PC-3 (cell line): ENCODE measurements at places on chromosomes 16 and 17.
A peak's percentile ranks its signal among the peaks of the same experiment; 100 is the strongest.

GRCh38 chr16:55454861-55455260 is 24.1 kb upstream of the MMP2 start:
- no peak for DNase-seq

- no peak for DNase-seq
Observed at GRCh38 chr17:49610883-49611584, 35.4 kb downstream of the NXPH3 start.

DNA sequence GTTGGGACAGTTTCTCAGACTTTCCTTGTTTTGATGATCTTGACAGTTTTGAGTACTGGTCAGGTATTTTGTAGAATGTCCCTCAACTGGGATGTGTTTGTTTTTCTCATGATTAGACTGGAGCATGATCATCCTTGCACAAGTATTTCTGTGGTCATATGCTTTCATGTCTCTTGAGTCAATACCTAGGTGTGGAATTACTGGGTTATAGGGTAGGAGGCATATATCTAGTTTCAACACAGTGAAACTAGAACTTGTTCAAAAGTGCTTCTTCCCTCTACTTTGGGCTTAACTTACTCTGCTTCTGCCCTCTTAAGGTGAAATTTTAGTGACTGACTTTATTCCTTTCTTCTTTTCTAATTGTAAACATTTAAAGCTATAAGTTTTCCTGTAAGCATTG is 30.1 kb downstream of the IKZF3 start:
- no peak for DNase-seq

GRCh38 chr16:47037396-47037745 is 63.9 kb upstream of the DNAJA2 start:
- no peak for DNase-seq

GRCh38 chr17:47866941-47867340 is 16.0 kb upstream of the SP6 start:
- DNase-seq = no peak

DNA sequence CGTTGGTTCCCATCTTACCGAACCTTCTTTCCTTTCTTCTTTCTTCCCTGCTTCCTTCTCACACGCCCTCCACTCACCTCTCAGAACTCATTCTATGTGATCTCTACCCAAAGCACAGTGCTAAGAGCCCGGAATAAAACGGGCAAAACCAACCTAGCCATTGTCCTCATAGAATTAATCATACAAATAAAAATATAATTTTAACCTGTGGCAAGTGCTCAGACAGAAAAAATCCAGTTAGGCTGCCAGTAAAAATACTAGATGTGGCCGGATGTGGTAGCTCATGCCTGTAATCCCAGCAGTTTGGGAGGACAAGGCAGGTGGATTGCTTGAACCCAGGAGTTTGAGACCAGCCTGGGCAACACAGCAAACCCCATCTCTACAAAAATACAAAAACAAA is 27.0 kb downstream of the BMERB1 start:
- DNase-seq = peak; percentile 65

- no peak for DNase-seq
Observed at GRCh38 chr16:17244872-17245551, 225.7 kb downstream of the XYLT1 start.

GRCh38 chr16:50596762-50597450 is 48.7 kb downstream of the NKD1 start:
- DNase-seq = no peak

GRCh38 chr17:38625482-38625881 is 19.7 kb upstream of the SRCIN1 start:
- no peak for DNase-seq

GRCh38 chr16:18803569-18804462 is 2.5 kb upstream of the ARL6IP1 start:
- DNase-seq = peak; percentile 9

GRCh38 chr17:17343896-17344506 is 40.8 kb downstream of the NT5M start:
- DNase-seq = no peak

DNA sequence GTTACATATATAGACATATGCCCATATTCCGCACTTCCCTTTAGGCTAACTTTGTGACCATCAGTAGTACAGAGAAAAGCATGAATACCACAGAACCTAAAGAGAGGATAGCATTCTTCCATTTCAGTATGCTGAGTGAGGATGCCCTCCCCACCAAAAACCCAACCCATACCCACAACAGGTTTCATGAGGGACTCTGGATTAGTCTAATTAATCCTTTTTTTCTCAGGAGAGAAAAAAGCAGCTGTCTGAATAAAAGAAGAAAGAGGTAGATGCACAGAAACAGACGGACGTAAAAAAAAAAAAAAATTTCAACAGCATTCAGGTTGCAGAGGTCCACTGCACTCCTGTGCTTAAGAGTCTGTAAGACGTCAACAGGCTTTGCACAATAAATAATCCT is 6.7 kb downstream of the MMD start:
- DNase-seq = no peak

- no peak for DNase-seq
Observed at GRCh38 chr16:89112377-89113151, 18.9 kb downstream of the ACSF3 start.

GRCh38 chr16:88459366-88460073 is 6.4 kb downstream of the ZFPM1 start:
- DNase-seq = no peak

GRCh38 chr17:4772235-4772613 is 538 bp downstream of the TM4SF5 start:
- no peak for DNase-seq

DNA sequence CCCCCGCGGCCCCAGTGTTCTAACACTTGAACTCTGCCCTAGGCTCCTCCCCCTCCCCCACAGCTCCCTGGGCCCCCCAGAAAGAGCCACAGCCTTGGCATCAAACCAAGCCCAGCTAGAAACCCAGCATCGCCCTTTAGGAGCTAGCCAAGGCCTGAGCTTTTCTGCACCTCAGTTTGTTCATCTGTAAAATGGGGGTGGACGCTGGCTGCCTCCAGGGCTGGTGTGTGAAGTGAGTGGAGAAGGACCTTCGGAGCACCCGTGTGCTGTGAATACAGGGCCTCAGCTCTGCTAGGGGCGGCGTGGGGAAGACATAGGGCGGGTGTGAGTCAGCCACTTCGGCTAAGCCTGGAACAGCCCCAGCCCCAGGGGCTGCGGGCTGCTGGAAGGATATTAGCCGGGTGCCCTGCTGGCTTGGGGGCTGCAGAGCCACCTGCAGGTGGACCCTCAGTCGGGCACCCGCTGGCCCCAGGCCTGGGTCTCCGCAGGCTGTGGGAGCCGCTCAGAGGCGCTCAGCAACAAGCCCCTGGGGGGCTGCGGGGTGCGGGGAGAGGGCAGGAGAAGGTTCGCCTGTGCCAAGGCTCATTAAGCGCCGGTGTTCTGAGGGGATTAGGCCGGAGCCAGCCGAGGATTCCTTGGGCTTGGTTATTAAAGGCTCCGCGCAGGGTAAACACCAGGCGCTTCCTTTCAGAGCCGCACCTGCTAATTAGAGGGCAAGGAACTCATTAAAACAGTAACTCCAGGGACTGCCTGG is 217.0 kb upstream of the CIBAR2 start:
- no peak for DNase-seq

DNA sequence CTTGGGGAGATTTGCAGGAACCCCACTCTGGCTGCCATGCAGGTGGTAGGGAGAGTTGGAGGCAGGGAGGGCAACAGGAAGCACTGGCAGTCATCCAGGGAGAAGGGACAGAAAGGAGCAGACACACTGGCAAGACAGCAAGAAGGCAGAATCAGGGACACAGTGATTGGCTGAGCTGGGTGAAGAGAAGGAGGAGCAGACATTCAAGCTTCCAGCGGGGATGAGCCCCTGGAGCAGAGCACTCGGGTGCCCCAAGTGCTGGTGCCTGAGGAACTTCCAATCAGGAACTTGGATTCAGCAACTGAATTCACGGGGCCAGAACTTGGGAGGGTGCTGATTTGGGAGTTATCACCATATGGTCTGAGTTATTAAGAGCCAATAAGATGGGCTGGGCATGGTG is 6.3 kb upstream of the ITGA3 start:
- DNase-seq = no peak

GRCh38 chr16:180681-181564 is 664 bp downstream of the HBQ1 start:
- DNase-seq = no peak

DNA sequence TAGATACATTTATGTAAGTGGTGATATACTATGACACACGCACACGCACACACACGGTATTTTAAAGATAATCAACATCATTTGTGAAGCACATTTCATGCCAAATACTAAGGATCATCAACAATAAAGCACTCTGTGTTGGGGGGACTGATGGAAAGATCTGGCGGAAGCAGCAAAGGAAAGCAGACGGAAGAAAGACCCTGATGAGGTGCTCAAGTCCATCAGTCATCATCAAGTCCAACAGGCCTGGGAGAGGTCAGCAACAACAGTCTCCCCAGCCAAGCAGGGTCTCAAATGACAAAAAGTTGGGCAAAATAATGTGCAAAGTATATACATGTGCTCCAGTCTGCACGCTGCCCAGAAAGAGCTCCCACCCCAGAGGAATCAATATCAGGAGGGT is 55.5 kb downstream of the HIC1 start:
- DNase-seq = no peak

GRCh38 chr16:64481497-64481896 is 640.4 kb downstream of the CDH11 start:
- DNase-seq = no peak

DNA sequence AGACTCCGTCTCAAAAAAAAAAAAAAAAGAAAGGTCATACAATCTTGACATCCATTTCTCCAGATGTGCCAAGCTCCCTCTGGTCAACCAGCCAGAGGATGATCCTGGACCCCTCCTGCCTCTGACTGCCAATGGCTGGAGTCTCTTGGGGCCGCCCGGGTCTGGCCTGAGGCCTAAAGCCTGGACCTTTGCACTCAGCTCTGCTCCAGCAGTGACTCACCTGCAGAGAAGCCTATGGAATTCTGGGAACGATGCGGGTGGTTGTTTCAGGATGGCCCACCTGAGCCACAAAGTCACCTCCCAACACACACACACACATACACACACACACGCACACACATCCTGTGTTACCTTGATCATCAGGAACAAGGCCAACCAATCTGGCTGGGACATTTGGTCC is 64.0 kb upstream of the DNAH17 start:
- DNase-seq = no peak

GRCh38 chr16:66367968-66368891 is 1.7 kb downstream of the CDH5 start:
- no peak for DNase-seq

DNA sequence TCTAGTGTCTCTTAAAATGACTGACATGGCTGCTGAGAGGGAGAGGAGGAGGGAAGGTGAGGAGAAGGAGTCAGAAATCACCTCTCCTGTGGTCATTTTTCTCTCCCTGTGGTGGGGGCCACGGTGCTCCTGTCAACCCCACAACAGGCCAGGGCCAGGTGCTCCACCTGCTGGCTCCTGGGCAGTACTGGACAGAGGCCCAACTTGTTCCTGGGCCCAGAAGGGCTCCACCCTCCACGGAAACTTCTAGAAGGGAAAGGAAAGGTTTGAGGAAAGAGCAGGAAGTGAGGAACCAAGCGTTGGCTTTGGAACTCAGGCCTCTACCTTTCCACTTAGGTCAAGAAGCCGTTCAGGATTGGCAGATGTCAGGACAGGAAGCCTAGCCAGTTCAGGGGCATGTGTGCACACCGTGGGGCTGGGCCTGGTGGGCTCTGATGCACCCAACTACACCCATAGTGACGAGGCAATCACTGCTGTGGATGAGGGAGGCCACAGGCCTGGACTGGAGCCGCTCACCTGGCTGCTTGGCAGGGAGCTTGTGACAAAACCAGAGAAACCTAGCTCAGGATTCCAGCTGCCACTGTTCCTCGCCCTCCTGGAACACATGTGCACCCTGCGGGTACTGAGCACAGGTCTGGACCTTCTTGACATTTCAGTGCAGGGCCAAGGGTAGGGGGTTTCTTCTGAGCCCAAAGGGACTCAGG is 36.1 kb downstream of the WNT3 start:
- peak; percentile 84 for DNase-seq

- DNase-seq = no peak
Observed at GRCh38 chr16:63720848-63721247, 1401.0 kb downstream of the CDH11 start.

DNA sequence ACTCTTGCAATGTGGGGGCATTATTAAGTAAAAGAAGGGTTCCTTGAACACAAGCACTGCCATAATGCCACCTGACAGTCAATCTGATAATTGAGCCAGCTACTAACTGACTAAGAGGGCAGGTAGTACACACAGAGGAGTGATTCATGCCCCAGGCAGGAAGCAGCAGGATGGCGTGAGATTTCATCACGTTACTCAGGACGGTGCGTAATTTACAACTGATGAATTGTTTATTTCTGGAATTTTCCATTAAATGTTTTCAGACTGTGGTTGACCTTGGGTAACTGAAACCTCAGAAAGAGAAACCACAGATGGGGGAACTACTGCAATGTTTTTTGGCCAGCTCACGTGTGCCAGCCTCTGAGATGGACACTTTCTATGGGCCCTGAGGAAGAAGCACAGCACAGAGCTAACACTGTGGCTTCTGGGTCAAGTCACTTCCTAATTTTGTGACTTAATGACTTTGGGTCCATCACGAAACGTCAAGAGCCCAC is 46.7 kb downstream of the C17orf67 start:
- peak; percentile 99 for DNase-seq

- no peak for DNase-seq
Observed at GRCh38 chr17:7927596-7927995, 2.1 kb downstream of the KCNAB3 start.

DNA sequence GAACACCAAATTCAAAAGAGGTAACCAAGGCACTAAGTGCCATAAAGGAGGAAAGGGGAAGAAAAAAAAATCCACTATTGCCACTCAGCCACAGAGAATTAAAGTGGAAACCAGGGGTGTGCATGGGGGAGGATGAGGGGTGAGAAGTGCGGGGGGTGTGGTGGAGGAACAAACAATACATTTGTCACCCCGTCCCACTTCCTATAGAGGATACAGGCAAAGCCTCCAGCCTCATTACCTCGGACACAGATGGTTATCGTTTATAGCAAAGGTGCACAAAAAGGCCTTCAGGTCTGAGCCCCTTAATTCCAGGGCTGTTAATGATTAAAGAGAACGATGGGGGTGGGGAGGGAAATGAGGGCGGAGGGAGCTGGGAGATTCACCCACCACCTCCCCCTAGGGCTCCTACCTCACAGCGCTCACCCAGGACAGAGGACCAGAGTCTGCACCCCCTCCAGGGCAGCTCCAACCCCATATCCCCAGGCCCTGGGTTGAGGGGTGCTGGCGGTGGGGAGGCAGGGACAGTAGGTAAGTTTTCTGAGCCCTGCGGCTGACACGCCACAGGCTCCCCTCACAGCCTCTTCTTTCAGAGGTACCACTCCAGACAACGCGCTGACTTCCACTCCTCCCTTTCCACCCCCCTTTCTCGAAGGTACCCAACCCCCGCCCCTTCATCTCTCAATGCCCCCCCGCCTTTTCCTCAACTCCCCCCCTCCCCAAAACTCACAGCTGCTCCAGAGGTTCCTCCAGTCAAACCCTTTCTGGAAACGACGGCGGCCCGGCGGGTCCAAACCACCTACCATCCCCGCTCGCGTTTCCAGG is 470 bp downstream of the DCUN1D3 start:
- no peak for DNase-seq

- peak; percentile 70 for DNase-seq
Observed at GRCh38 chr16:57191056-57191571, 5.0 kb downstream of the RSPRY1 start.

- no peak for DNase-seq
Observed at GRCh38 chr16:21126518-21126917, 24.1 kb downstream of the DNAH3 start.

GRCh38 chr17:48025040-48025903 is 12.3 kb downstream of the COPZ2 start:
- peak; percentile 99 for DNase-seq

- no peak for DNase-seq
Observed at GRCh38 chr17:22454070-22454999, 762.0 kb downstream of the KCNJ18 start.

GRCh38 chr16:86534779-86535615 is 20.0 kb downstream of the MTHFSD start:
- no peak for DNase-seq
